ENCODE measurements at places on chromosomes 11 and 22.
A peak's percentile ranks its signal among the peaks of the same experiment; 100 is the strongest.

- DNase-seq, result no peak
Measured at GRCh38 chr11:61787928-61788491, 4.4 kb downstream of the TMEM258 start.

DNA sequence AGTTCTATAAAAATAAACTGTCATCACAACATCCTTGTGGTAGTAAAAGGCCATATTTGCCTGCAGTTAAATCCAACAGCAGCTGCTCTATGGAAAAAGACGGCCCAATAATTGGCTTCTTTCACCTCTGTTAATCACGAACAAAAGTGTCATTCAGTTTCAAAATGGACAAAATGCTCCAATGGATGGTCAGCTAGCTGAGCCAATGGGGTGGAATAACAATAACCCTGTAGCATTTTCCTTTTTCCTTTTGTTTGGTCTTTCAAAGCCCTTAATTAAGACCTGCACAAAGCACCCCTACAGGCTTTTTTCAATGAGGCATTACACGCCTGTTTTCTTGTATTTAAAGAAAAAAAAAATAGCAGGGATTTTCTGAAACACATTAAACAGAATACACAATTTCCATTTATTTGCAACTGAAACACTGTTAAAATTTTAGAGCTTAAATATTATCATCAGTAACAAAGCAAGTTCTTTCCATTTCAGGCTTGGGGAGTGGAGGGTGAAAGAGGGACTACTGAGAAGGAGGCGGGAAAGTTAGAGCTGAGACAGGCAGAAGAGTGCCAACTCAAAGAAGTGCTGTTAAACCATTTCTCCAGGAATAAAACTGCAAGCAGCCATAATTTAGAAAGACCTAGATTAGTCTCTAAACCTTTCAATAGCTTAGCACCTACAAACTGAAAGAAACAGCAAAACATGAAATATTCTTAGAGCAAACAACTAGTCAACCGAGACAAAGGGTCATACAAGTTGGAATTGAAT lies 28.7 kb downstream of the LGR4 start:
- DNase-seq, result no peak

DNA sequence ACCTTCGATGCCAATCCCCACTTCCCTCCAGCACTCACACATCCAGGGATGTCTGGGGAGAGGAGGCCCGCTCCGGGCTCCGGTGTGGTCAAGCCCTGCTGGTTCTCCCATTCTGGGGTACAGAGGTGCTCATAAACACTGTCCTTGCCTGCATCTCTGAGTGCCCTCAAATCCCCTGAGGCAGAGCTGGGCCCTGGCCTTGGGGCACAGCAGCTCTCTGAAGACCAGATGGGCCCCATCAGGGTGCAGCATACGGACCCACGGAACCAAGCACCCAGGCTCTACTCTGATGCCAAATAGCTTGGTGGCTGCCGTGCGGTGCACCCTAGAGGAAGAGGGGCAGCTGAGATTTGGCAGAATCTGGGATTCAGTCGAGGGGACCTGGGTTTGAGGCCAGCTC lies 35.7 kb upstream of the NNMT start:
- no peak for DNase-seq

GRCh38 chr11:62401356-62401755 lies 17.5 kb upstream of the SCGB1A1 start:
- no peak for DNase-seq

GRCh38 chr11:31856248-31856647 lies 45.1 kb upstream of the PAX6 start:
- DNase-seq, result no peak

- peak; percentile 26 for DNase-seq
Measured at GRCh38 chr11:14908214-14908880, 16.3 kb upstream of the CYP2R1 start.
